ENCODE measurements at places on chromosomes 2 and 18. TPM values are rescaled to one million over a fixed set of nuclear protein-coding genes. Genes with fewer than 3 reads are reported as not detected.

XIRP2 gene
- not detected for total RNA-seq

ANKRD53 gene
- not detected for total RNA-seq

CXCR1 gene
- 0.82 TPM for total RNA-seq

EGR4 gene
- total RNA-seq, result 1.6 TPM

MPV17 gene
- 93.3 TPM for total RNA-seq

DNA sequence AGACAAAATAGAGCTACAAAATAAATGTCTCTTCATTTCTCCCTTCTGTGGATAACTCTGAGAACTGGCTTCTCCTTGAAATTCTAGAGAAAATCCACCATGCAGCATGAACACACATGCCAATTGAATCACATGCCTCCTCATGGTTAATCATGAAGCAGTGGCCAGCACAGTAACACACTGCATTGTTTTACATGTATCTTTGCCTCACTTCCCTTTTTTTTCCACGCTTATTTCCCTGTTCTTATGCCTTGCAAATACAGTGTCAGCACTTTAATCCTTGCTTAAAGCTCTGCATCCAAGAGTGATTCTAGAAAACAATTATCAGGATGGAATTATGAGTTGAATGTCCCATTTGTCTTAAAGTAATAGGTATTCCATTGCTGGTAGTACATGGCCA lies 50.3 kb upstream of the ZBTB7C start:
- no peak for DNase-seq

DNA sequence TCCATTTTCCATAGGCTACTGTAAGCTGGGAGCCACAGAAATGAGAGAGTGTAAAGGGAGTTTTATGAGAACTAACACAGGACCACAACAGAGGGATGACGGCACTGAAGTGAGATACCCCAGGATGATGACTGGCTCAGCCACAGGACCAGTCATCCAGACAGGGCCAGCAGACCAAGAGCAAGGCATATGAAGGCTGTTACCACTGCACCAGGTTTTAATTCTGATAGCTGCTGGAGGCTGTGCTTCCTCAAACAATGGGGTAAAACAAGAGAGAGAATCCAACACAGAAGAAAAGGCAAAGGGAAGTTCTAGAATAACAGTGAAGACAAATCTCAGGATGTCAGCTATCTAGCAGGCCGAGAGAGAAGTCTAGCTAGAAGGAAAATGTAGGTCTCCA lies 94.9 kb downstream of the BCL2 start:
- DNase-seq, result no peak

DNA sequence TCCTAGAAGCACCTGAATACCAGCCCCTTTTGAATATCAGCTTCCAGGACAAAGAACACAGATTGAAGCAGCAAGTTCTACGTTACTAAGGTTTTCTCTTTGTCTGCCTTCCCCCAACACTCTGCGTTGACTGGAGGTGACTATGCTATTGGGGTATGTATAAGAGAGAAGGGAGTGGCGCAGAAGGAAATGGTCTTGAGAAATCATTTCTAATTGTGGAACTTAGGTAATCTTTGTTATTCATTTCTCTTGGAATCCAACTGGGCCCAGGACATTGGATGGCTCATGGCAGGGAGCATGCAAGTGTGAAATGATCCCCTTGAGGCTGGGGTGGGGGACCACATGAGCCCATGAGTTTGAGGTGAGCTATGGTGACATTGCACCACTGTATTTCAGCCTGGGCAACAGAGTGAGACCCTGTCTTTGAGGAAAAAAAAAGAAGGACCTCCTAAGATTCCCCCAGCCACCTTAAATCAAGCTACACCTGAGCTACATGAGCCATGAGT lies 29.7 kb downstream of the XDH start:
- DNase-seq, result no peak

- DNase-seq, result no peak
These were observed 5.4 kb downstream of the CWC22 start for GRCh38 chr2:180001726-180002125.

DNA sequence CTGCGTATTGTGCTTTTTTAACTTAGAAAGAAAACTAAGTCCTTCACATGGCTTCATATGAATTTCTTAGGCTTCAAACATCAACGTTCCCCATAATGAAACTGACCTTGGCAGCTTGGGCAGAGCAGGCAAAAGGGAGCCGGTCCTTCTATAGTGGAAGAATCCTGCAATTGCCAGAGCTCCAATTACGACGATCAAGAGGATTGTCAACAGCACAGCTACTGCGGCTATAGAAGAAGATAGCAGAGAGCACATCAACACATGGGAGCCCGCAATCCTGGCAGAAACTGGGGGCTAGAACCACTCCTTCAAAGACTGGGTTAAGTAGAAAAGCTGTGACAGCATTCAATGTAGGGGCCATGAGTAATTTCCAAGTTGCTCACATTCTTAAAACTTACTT lies 69.8 kb downstream of the DHRS9 start:
- DNase-seq, result no peak

DNA sequence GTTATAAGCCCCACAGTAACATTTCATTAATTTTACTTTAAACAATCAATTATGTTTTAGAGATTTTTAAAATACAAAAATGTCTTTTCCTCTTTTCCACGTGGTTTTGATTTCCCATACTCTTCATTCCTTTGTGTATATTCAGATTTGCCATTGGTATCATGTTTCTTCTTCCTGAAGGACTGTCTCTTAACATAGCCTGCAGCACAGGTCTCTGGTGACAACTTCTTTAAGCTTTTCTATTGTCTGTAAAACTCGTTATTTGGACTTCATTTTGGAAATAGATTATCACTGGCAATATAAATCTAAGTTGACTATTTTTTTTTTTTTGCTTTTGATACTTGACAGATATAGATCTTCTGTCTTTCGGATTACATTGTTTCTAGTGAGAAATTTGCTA lies 115.2 kb upstream of the KLHL29 start:
- no peak for DNase-seq

- no peak for DNase-seq
These were observed 711.2 kb upstream of the CDH7 start for GRCh38 chr18:65039578-65039977.

GRCh38 chr2:3260959-3261358 lies 116.7 kb downstream of the EIPR1 start:
- DNase-seq, result no peak

GRCh38 chr2:46431481-46432235 lies 47.7 kb upstream of the TMEM247 start:
- no peak for DNase-seq

Measured in dorsolateral prefrontal cortex (tissue), 122 donors.